Umbilical cord (tissue), 2 donors: ENCODE measurements at places on chromosomes 7 and 10. TPM values are rescaled to one million over a fixed set of nuclear protein-coding genes. Genes with fewer than 3 reads are reported as not detected.

Gene RNF148
- 0.48 TPM for total RNA-seq

Gene DPYSL4
- 1.2 TPM for total RNA-seq

Gene ANKRD61
- not detected for total RNA-seq

Gene SPDYE8
- total RNA-seq: 0.48 TPM

- no peak for DNase-seq
Measured at GRCh38 chr7:107582875-107583274, 2.8 kb downstream of the BCAP29 start.

DNA sequence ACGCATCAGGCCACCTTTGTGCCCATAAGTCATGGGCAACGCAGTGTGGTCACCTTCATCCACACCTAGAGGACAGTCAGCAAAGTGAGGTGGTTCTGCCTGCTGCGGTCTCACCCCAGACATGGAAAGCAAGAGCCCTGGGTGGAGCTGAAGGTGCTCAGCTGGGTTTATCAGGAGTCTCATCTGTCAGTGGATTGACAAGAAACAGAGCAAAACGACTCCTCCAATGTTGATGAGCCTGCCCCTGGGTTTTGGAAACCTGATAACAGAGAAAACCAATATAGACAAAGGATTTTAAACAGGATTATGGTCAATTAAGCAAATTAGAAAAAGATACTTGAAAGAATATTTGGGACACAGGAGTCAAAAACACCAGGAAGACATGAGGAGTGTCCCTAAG is 229.3 kb upstream of the PRSS58 start:
- DNase-seq: no peak

GRCh38 chr10:114905450-114905849 is 32.5 kb upstream of the TRUB1 start:
- peak; percentile 64 for DNase-seq

DNA sequence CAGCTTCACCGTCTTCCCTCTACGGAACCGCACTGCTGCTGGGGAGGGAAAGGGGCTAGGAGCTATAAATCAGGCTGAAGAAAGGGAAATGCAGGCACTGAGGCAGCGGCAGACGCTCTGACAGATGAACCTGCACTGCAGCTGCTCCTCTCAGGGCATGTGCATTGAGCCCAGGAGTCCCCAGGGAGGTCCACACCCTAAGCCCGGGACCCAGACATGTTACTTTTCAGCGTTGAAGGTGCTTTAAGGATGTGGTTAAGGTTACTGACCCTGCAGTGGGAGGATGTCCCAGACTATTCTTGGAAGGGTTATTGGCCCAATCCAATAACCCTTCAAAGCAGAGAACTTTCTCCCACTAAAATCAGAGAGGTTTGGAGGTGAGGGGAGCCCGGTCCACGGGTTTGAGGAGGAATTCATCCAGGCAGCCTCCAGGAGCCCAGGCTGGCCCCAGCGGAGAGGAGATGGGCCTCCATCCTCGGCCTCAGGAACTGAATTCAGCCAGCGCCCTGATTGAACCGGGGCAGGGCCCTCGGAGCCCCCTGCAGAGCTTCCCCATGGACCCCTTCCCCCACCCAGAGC is 75.4 kb downstream of the ADARB2 start:
- no peak for DNase-seq

GRCh38 chr10:132984801-132985545 is 42.6 kb upstream of the CFAP46 start:
- no peak for DNase-seq
